ENCODE measurements at places on chromosomes 4 and X.

DNA sequence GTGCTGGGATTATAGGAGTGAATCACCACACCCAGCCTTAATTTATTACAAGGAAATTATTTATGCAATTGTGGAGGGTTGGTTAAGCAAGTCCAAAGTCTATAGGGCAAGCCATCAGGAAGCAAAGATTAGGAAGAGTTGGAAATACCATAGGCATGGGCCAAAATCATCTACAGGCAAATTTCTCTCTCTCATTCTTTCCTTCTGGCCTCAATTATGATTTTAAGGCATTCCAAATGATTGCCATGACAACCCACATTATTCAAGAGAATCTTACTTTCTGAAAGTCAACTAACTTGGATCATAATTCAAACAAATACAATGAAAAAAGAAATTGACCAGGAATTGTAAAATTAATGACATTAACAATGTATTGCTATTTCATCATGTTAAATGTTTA is 400.8 kb downstream of the GPM6A start:
- DNase-seq: no peak

GRCh38 chrX:38837389-38837788 is 36.1 kb downstream of the MID1IP1 start:
- DNase-seq: no peak

DNA sequence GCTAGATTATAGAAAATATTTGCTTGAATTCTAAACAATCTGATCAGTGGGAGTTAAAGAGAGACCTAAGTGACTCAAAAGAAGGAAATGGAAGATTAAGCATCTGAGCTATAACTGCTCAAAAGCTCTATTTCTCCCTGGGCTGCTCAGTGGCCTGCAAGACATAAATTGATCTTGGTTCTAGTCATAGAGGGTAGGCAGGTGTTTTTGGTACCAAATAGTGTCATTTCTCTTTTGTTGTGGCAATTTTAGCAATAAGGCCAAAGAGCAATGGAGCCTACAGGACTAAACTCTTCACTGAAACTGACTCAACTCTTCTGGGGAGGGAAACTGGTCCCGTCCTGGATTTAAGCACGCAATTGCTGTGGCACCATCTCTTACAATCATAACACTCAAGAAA is 33.9 kb upstream of the BMP2K start:
- no peak for DNase-seq

DNA sequence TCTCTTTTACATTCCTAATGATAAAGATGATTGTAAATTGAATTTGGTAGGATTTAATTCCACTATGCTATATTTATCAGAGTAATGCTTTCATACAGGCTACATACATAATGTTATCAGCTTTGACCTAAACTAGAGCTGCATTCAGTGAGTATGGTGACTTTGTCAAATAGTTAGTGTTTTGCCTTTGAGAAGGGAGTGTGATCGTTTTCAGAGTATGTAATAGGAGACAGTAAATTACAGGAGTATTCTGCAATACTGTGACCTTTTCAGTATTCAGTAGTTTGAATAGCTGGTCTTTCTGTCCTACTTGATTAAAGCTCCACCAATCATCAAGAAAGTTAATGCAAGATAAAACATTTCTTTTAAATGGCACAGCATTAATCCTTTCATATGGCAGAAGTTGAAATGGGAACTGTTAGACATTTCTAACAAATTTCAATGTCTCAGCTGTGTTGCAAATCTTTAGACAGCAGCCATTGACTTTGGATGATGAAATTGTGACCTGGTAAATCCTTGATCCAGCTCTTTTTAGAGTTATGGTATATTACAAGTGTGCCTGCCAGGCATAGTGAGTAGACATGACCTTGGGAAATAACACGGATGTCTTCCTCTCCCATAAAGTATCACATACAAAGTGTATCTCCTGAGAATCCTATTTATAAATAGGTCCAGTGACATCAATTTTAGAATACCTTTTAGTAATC is 455.3 kb downstream of the KCTD8 start:
- DNase-seq: no peak
